RPMI7951 (cell line): ENCODE measurements at places on chromosomes 3 and 15. TPM values are rescaled to one million over a fixed set of nuclear protein-coding genes. Genes with fewer than 3 reads are reported as not detected.

The TRAK1 gene
- 15.4 and 16.5 TPM in 2 replicates for total RNA-seq

The ROPN1 gene
- total RNA-seq, result 1.3 TPM in 1 of 2 replicates, not detected in the other

GRCh38 chr15:31369727-31370126 lies 43.1 kb downstream of the KLF13 start:
- no peak for DNase-seq

DNA sequence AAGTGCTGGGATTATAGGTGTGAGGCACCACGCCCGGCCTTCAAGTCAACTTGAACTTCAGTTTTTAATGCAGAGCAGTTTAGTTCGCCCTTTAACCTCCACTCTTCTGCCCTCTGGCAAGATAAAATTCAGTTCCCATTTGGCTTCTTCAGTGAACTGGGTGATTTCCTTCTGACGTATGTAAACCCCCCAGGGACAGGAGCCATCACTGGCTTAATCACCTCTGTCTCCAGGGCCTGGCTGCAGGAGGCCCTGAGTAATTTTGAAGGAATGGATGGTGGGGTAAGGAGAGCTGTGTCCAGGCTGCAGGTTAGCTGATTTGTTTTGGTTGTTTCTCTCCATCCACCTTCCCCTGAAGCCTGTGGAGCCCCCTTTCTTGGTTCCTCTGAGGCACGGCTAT lies 11.9 kb downstream of the MCM2 start:
- DNase-seq, result no peak

GRCh38 chr3:162354356-162354755 lies 857.7 kb downstream of the OTOL1 start:
- DNase-seq, result no peak
